ENCODE measurements at places on chromosomes 7 and 10.

DNA sequence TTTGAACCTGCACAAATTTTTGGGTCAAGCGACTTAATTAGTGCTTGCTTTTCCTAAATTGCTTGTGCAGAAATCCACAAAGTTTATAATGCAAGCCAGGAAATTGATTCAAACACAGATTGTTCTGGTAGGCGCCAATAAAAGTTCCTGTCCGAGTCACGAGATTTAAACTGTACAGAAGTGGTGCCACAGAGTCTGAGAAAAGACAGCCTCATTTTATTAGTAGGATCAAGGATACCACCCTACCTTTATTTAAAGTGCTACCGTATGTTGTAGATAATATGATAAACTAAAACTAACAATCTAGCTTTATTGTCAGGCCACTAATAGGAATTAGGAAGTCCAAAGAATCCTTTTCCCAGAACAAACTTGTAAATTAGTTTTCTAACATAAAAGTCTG lies 696.7 kb downstream of the TNS3 start:
- DNase-seq, result no peak

- no peak for DNase-seq
Observed at GRCh38 chr7:133180717-133181116, 72.2 kb upstream of the EXOC4 start.

GRCh38 chr10:92031580-92031979 lies 108.0 kb downstream of the BTAF1 start:
- DNase-seq, result no peak

DNA sequence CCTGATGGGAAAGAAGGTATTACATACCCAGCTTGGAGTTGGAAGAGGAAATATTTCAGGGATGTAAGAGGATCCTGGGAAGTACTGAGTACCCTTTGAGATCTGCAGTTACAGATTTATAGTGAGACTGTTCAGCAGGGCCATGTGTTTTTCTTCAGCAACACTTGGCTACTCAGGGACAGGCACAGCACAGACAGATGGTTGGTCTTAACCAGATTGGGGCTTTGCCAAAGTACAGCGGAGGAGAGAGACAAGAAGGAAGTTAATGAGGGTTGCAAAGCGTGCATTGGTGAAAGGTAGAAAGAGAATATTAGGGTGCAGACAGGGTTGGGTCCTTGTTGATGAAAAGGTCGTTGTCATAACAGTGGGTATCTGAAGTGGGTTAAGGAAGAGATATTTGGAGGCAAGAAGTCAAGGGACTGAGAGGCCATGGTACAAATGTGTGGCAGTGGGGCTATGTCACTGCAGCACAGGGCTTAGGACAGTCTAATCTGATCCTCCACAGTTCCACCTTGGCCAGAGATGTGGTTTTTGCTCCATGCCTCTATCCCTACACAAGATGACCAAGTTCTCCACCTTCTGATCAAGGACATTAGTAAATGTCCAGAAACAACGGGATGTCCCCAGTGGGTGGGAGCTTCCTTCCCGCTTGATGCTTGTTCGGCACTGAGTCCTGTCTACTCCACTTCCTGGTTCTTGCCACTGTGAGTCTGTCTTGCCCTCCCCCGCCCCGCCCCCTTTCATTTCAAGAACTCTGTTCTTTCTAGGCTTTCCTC lies 18.9 kb upstream of the DNAJC1 start:
- DNase-seq, result peak; percentile 54

GRCh38 chr10:124403548-124403947 lies 15.2 kb downstream of the OAT start:
- DNase-seq, result no peak

GRCh38 chr7:73900286-73900685 lies 39.3 kb downstream of the TMEM270 start:
- DNase-seq, result no peak

DNA sequence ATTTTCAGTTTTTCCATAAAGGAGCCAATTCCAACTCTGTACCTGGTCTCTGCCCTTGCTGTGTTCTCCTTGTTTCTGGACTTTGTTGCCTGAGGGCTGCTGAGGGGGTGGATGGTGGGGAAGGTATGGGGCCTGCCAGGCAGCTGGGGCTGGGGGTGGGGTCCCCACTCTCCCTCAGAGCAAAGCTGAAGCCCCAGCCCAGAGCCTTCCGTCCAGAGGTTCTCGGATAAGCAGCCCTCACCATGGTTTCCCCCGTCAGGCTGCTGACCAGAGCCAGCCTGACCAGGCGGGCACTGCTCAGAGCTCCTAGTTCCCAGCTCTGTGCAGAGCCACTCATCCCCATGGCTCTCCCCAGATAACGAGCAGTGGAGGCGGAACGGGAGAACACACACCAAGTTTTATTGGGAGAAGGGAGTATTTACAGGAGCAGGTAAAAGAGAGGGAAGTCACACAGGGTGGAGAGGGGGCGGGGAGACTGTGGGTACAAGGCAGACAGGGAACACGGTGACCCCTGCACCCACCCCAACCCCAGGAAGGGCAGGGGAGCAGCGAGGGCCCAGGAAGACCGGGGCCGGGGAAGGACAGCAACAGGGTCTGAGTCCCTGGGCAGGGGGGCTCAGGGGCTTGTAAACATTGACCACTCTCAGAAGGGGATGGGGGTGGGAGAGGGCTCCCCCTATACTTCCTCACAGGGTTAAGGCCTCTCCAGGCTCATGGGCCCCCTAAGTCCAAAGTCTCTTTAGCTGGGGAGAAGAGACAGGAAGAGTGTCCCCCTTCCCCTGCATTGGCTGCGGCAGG lies 5.8 kb downstream of the GNB2 start:
- DNase-seq, result no peak

DNA sequence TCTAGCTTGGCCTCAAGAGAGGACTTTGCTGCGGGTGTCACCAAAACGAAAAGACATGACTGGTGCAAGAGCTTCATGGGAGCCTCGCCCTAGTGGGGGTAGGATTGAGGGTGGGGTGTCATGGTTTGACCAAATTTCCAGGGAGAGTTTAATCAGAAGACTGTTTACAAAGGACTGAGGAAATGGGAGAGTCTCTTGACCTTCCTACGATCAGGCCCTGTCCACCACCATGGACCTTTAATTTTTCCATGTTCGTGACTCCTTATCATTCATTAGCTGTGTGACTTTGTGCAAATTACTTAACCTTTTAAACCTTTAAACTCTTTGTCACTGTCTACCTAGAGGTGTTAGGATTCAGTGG lies 23.0 kb downstream of the AKR1E2 start:
- DNase-seq, result no peak

DNA sequence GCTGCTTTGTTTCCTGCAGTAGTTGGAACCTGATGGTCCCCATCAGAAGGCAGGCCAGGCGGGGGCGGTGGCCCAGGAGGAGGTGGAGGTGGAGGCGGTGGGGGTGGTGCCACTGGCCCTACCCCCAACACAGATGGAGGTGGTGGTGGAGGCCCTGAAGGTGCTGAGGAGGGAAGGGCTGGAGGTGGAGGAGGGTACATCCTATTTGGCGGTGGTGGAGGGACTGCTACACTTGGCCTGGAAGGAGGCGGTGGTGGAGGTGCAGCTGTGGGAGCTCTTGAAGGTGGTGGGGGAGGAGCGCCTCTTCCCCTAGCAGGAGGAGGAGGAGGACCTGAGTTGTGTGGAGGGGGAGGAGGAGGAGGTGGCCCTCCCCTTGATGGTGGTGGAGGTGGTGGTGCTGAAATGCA lies 36.8 kb downstream of the LMOD2 start:
- no peak for DNase-seq

DNA sequence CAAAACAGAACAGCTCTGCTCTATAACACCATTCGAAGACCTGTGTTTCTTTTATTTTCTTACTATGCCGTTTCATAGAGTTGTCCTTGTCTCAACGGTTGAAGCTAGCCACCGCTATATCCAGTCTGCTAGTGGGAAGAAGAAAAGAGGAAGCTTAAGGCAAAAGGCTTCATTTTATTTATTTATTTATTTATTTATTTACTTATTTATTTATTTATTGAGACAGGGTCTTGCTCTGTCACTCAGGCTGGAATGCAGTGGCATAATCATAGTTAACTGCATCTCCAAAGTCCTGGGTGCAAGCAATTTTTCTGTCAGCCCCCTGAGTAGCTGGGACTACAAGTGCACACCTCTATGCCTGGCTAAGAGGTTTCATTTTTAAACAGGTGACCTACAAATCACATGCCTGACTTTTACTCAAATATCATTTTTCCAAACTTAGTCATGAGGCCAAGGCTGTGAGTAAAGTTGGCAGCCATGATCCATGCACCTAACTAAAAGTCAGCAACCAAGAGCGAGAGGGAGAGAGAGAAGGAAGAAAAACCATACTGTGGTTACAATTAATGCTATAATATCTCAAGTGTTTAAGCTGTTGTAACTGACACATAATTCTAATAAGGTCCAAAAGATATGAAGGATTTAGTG lies 1305.3 kb upstream of the LRRTM3 start:
- no peak for DNase-seq

- DNase-seq, result no peak
Observed at GRCh38 chr7:105444342-105444987, 55.7 kb upstream of the SRPK2 start.

- DNase-seq, result no peak
Observed at GRCh38 chr10:96995851-96996250, 163.8 kb downstream of the LCOR start.

- DNase-seq, result no peak
Observed at GRCh38 chr10:44506386-44506785, 121.5 kb upstream of the CXCL12 start.

DNA sequence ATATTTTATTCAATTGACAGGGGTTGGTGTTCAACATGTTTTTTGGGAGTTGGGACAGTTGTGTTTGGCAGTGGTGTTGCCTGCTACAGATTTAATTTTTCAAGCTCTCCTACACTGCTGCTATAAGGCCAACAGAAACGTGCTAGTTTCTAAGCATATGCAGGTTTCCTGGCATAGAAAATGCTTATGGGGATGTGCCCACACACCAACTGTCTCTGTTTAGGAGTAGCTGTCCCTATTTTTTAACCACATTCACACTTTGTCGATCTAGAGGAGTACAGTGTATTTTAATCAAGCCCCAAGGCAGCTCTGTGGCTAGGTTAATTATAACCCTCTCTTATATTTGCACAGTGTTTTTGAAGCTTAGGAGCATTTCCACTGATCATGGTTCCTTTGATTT lies 28.6 kb downstream of the TMEM178B start:
- no peak for DNase-seq

- no peak for DNase-seq
Observed at GRCh38 chr7:131072505-131073091, 255.1 kb upstream of the MKLN1 start.

DNA sequence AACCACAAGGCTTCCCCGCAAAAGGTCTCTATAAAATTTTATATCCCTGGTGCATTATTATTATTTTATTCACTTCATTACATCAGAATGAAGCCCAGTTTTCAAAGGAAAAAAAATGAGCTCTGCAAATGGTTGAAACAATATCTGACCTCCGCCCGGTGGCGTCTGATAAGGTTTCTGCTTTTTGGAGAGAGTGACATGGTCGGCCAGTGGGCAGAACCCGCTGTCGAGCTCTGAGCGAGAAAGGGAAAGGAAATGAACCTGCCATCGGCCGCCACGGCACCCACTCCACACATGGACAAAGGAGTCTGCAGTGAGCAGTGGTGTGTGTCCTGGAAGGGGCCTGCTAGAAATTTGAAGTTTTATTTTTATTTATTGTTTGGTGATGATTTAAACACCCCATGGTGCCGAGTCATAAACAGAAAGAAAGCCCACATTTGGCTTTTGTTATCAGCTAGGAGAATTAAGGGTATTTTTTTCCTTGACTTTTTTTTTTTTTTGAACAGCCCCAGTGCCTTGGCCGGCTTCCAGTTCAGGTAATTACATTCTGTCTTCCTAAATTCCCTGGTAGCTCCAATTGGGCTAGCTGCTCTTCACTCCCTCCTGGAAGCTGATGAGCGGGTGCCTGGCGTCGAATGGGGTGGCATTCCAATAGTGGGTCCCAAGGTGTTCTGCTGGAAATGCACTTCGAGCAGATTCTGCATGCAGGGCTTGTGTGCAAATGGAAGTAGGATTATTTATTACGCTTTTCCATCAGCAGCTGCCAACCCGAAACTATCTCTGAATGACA lies 149.4 kb upstream of the MKI67 start:
- DNase-seq, result no peak

GRCh38 chr10:49595003-49595712 lies 15.0 kb upstream of the SLC18A3 start:
- no peak for DNase-seq

GRCh38 chr10:127408112-127408710 lies 140.9 kb upstream of the NPS start:
- no peak for DNase-seq

GRCh38 chr7:108120196-108120595 lies 10.0 kb downstream of the LAMB4 start:
- no peak for DNase-seq

DNA sequence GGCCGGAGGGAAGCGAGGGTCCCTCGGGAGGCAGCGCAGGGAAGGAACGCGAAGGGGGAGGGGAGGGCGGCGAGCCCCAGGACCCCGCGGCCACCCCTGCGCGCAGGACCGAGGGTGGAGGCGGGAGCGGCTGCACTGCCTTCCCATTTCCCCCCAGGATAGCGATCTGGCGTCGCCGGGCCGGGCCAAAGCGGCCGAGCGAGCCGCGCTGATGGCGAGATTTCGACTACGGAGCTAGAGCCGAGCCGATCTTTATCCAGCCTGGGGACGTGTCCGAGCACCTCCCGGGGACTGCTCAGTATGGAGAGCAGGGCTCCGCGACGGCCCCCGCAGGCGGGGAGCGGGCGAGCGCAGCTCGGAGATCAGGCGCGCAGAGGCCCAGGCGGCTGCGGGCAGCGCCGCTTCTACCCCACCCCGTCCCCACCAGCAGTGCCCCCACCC lies 590 bp upstream of the CRTAC1 start:
- no peak for DNase-seq

DNA sequence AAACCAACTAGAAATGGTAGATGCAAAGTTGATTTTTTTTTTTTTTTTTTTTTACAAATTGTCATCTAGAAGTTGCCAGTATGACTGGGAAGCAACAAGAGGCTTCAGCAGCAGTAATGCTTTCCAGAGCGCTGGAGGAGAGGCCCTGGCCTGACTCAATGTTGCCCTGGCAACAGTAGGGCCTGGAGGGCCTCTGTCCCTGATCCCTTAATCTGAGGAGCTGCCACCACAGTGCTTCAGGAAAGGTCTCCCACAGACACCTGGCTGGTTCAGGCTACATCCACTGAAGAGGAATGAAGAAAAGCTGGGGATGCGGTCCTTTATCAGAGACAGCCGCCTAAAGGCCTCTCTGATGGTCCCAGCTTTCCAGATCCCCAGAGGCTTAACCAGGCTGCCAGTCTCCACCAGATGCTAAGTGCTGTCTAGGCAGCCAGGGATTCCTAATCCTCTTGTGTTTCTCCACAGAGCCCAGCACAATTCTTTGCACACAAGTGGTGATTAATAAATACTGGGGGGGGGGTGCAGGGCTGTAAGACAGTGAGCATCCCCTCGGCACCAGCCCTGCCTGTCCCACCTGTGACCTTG lies 33.7 kb downstream of the ZNF777 start:
- no peak for DNase-seq

DNA sequence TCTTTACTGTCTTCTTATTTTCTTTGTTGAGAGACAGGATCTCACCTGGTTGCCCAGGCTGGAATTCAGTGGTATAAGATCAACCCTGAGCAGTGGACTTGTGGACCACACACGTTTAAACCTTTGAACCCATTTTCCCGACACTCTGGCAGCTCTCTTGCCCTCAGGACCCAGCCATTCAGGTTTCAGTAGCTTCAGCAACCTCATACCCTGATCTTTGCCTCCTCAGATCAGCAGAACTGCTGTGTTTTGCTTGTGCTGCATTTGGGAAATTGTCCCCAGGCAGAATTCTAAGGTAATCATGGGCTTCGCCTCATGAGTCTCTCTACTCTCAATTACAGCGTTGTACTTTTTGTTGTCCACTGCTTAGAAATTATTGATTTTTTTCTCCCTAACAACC lies 317.6 kb upstream of the KIAA1217 start:
- no peak for DNase-seq

- peak; percentile 90 for DNase-seq
Observed at GRCh38 chr7:105808703-105809590, 67.5 kb downstream of the ATXN7L1 start.
